Activated CD4-positive, alpha-beta T cell treated with anti-CD3 and anti-CD28 coated beads for 24 hours (primary cell): ENCODE measurements at places on chromosomes 11 and 22.

- no peak for DNase-seq
Measured at GRCh38 chr11:133521502-133521901, 10.8 kb downstream of the OPCML start.

DNA sequence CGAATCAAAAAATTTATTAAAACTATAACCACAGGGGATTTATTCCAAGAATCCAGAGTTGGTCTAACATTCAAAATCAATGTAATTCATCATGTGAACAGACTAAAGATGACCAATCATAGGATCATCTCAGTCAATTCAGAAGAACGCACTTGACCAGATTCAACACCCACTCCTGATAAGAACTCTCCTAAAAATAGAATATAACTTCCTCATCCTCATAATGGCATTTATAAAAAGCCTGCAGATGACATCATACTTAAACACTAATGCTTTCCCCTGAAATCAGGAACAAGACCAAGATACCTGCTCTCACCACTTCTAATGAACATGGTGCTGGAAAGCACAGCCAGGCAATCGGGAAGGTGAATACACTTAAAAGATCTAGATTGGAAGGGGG is 10.5 kb upstream of the MUC2 start:
- DNase-seq, result no peak

DNA sequence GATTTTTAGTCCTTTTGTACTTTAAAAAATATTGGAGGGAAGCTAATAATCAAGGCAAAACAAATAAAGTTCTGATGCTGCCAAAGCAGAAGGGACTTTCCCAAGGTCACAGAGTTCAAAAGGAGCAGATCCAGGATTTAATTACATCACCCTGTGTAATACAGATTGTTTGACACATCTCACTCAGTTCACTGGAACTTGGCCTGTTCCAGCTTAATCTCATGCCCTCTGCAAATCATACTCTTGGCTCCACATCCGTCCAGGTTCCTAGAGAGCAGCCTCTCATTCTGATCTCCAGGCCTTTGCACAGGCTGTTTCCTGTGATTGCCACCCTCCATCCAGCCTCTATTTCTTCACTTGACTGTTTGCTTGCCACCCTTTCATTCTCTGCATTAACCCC is 151.7 kb downstream of the SPON1 start:
- no peak for DNase-seq

DNA sequence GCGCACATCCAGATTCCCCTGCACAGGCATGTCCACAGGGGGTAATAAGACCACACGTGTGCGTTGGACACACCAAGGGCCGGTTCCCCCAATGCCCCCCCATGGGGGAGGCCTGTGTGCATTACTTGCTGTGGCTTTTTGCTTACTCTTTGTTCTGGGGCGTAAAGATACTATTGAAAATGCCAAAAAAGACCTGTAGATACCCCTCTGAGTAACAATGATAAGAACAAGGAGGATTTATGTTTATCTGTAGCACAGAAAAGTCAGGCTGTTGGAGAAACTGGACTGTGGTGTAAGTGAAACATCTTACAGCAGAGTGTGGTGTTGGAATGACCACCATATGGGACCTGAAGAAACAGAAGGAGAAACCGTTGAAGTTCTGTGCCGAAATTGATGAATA is 103.2 kb downstream of the TBC1D22A start:
- no peak for DNase-seq
